ENCODE measurements at places on chromosomes 5 and 9. TPM values are rescaled to one million over a fixed set of nuclear protein-coding genes. Genes with fewer than 3 reads are reported as not detected.

GRCh38 chr5:9624196-9624947 is 5.8 kb downstream of the TAS2R1 start:
- no peak for DNase-seq

GRCh38 chr5:153476767-153477166 is 13.7 kb upstream of the GRIA1 start:
- no peak for DNase-seq

Gene TRPM3
- 7.6 TPM for total RNA-seq

DNA sequence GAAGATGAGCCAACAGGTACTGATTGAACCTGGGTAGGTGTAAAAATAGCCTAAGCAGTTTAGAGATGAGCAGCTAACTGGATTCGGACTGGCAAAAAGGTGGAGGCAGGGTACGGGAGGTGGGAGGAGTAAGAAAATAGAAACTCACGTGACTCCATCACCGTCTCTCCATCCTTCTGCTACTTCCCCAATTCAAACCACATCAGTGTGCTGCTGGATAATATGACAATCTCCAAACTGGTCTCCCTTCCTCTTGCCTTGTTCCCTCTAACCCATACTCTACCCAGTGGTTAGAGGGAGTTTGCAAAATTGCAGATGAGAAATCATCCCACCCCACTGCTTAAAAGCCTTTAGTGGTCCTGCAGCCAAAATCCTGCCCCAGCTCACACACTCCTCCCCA is 42.7 kb downstream of the RIGI start:
- DNase-seq = no peak

DNA sequence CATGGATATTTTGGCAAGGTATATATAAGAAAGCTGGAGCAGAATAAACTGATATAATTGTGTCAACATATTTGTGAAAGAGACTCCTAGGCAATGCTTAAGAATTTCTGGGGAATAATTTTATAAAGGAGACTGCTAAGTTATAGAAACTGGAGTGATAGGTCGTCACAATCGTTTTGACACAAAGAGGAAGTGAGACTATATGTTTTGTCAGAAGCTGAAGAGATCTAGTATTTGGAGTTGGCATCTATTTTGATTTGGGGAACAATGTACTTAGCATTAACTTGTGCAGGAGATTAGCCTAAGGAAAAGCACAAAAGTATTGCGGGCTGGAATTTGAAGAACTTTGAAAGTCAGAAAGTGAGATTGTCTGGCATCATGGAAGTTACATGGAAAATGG is 582.5 kb downstream of the TAF11L14 start:
- DNase-seq = no peak

Gene CDX1
- total RNA-seq = 0.77 TPM

DNA sequence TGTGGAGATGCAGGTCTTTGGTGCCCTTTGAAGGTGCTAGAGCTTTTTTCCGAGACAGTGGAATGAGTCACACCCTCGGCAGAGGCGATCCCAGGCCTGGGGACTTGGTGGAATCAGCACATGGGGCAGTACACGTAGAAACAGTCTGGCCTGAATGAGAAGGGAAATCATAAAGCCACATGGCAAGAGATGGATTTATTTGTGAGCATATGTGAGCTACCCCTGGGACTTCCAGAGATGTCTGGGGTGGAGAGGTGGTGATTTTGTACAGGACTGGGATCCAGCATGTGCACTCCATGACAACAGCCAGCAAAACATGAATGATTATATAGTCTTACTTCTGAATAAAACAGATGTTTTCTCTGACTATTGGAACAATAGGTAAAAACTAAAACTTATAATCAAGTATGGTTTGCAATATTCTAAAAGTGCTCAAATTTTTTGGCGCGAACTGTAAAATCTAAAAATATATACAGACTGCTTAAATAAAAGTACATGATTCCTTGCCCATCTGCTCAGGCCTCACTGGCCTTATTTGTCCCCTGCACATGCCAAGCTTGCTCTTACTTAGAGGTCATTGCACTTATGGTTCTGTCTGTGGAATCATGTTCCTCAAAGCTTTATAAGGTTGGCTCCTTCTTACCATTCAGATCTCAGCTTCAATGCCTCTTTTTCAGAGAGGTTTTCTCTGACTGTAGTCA is 54.7 kb upstream of the SMARCA2 start:
- no peak for DNase-seq

Gene LURAP1L
- 4.3 TPM for total RNA-seq

DNA sequence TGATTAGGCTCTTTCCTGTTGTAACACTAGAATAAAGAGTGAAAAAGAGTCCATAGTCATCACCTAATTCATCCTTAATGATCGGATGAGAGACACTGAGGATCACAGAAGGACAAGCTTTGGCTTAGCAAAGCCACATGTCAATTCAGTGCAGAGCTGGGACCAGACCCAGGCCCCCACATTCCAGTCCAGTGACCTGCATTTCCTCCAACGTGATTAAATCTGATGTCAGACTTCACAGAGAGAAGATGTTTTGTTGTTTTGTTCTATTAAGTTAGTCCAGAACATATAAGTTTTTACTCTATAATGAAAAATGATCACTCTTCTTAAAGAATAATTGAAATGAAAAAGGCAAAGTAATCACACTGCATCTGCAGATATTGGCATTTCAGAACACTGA is 377.9 kb upstream of the PAPPA start:
- DNase-seq = no peak

GRCh38 chr5:170010595-170010994 is 30.3 kb upstream of the INSYN2B start:
- DNase-seq = no peak

GRCh38 chr5:54390015-54390414 is 65.5 kb upstream of the HSPB3 start:
- no peak for DNase-seq

Gene ADRA1B
- 0.95 TPM for total RNA-seq

DNA sequence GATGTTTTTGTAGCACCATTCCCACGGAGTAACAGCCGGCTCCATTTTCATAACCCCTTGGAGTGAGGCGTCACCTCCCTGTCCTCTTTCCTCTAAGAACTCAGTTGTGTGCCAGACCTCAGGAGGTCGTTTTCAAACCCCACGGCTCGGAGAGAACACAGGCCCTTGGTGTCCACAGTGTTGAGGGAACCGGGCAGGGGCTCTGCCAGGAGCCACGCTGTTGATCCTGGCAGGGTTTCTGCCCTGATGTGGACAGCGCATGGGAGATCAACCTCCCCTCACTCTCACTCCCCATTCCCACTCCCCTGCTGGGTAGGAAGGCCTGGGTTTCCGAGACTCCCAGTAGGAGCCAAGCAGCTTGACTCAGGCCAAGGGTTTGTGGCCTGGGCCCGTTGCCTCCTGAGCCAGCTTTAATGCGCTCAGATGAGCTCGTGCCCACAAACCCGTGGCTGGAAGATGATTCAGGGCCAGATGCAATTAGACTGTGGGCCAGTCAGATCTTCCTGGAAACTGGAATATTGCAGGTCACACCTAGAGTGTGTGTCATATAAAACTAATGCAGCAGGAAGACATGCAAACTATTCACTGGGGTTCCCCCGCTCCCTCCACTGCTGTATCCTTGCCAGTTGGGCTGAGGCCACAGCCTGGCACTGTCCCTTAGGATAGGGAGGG is 133.4 kb downstream of the SLC12A2 start:
- no peak for DNase-seq

Gene NRARP
- total RNA-seq = 1.3 TPM

- no peak for DNase-seq
Observed at GRCh38 chr9:84997472-84997871, 327.9 kb downstream of the NTRK2 start.

Gene TAF11L2
- total RNA-seq = not detected

Gene GFI1B
- not detected for total RNA-seq

GRCh38 chr5:146754621-146755020 is 123.9 kb downstream of the PPP2R2B start:
- no peak for DNase-seq

- DNase-seq = no peak
Observed at GRCh38 chr5:2894316-2894715, 142.8 kb upstream of the IRX2 start.

- no peak for DNase-seq
Observed at GRCh38 chr5:93151121-93151520, 429.9 kb downstream of the NR2F1-AS1 start.

DNA sequence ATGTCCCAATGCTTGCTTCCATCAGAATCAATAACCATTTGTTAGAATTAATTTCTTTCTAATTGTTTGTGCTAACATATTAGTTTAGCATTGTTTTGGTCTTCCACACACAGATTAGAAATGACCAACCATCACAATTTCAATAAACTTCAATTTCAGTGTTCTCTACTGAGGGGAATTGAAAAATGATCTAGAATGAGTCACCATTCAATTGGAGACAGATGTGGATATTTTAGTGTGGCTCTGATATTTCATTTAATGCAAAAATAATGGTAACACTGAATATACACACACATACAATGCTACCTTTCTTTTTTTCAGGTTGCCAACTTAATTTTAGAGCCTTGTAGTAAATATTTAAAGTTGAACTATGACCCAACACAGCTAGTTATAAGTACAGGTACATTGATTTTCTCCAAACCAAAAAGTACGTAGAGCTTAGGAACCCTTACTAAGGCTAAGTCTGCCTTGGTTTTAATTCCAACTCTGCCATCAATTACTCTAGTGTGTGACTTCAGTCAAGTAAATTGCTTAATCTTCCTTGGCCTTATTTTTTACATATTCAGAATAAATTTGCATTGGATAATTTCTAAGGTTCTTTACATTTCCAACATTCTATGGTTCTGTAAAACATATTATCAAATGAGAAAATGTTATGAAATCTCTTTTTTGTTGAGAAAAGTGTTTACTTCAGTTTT is 143.9 kb downstream of the DMRTA1 start:
- DNase-seq = no peak

Gene PDGFRB
- total RNA-seq = 243 TPM

- no peak for DNase-seq
Observed at GRCh38 chr5:158487664-158488063, 612.1 kb downstream of the EBF1 start.

Gene SPINK1
- not detected for total RNA-seq
